ENCODE measurements at places on chromosomes 6 and 20.
A peak's percentile ranks its signal among the peaks of the same experiment; 100 is the strongest.

- DNase-seq, result no peak
Observed at GRCh38 chr6:3264356-3264755, 5.6 kb downstream of the PSMG4 start.

DNA sequence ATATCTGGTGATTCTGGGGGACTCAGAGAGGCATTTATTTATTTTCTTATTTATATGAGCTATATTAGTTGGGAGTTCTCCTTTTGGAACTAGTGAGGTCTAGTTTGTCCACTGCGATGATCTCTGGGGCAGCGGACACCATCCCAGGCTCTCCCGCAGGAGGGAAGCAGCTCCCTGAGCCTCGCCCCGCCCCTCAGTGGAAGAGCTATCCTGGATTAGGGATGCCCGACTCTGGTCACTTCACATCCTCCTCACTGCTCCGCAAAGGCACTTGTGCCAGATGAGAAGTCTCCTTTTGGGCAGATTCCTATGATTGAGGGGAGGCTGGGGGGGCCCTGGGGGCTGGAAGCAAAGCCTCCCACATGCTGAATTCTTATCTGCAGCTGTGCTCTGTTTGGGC lies 3.6 kb upstream of the MAS1 start:
- no peak for DNase-seq

- DNase-seq, result no peak
Observed at GRCh38 chr20:23125159-23125558, 39.0 kb upstream of the CD93 start.

DNA sequence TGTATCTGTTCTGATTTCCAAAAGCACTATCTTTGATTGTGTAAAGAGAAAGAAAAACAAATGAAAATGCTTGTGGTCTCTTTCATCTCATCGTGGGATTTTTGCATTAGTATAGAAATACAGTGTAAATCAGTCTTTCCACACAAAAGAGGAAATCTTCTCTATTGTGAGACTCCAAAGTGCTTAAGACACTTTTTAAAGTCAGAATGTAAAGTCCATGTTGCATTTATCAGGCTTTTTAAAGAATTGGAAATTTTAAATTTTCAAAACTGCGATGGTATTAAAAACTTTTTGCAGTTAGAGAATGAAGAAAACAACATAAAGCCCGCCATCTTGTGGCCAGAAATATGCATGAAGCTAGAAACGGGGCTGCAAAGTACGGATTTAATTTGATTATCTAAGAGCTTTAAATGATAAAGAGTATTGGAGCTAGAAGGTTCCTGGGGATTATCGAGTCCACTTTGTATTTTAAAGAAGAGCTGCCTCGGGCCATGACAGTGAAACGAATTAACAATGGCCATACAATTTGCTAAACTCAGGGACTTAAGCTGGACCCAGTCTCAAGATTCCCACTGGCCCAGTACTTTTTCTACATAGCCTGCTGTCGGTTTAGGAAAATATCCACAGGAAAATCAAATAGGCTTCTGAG lies 339.6 kb downstream of the ARHGAP18 start:
- peak; percentile 30 for DNase-seq

GRCh38 chr20:38962928-38963401 lies 821 bp downstream of the DHX35 start:
- DNase-seq, result no peak

GRCh38 chr6:166307082-166308032 lies 835 bp downstream of the PRR18 start:
- no peak for DNase-seq

GRCh38 chr6:152982904-152983636 lies at the start of gene FBXO5:
TSS of gene FBXO5 (minus strand) at chr6:152983041. CDS start at chr6:152982959, 82 bp downstream.
- DNase-seq, result peak; percentile 92

DNA sequence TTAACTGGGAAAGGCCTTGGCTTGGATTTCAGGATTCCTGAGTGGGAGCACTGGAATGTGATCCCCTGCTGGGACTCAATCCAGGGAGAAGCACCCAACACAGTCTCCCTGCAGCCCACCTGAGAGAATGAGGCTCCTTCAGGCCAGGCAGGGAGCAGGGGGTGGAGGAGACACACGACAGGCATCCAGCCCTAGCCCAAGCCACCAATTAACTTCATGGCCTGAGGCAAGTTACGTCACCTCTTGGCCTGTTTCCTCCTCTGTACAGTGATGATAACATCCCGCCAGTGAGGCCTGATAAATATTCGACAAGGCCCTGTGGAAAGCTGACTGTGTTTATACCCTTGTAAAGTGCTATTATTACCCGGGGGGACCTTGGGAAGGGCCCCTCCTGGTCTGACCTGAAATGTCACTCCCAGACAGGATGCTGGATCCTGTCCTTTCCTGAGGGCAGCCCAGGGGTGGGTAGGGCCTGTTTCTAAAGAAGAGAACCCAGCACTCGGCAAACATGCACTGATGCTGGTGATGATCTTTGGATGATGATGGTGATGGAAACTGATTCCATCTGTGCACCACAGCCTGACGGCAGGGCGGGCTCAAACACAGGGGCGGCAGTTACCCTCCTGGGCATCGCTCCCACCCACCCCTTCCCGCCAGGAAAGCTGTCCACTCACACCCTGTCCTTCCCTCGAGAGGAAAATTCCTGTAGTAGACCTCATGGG lies 12.4 kb downstream of the FRS3 start:
- DNase-seq, result peak; percentile 70

GRCh38 chr6:106611030-106611429 lies 18.3 kb downstream of the RTN4IP1 start:
- no peak for DNase-seq

GRCh38 chr6:69116658-69117057 lies 481.6 kb downstream of the ADGRB3 start:
- DNase-seq, result no peak

GRCh38 chr6:96116674-96117073 lies 100.9 kb downstream of the FUT9 start:
- no peak for DNase-seq

DNA sequence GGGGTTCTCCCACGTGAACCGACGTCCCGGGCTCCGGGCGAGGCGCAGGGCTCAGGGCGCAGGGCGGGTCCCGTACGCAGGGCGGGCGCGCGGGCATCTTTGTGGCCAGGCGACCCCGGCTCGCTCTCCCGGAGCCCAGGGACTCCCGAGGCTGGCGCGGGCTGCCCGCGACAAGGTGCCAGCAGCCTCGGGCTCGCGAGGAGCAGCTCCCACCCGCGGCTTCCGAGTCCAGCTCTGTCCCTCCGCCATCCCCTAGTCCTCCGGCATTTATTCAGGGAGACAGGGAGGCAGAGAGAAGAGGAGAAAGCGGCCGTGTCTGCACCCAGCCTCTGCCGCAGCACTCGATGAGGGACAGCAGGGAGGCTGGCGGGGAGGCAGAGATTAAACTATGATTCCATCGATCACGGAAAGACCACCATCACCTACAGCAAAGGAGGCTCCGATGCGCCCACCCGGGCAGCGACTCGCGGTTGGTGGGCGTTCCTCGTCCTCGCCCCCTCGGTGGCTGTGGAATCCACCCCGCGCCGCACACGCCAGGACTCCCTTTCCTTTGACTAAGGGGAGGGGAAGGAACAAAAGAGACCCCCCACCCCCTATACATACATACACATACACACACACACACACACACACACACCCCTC lies 1.1 kb downstream of the RGS17 start:
- DNase-seq, result no peak

DNA sequence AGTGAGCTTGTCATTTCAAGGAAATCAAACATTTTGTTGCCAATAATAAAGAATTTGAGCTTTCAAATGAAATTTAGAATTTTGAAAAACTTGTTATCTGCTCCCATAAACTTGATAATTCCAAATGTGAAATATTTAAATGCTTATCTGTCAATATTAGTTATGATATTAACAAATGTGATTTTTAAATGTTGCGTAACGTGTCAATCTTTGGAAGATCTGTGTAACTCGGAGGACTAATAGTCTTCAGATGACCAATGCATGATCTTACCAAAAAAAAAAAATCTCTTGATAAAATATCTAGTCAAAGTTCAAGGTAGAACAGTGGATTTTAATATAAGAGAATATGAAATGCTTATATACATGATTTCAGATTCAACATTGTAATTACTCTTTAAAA lies 274.5 kb upstream of the HSF2 start:
- no peak for DNase-seq

GRCh38 chr6:147005499-147005898 lies 198.7 kb upstream of the STXBP5 start:
- no peak for DNase-seq

- peak; percentile 6 for DNase-seq
Observed at GRCh38 chr6:138824482-138825144, 28.7 kb downstream of the ECT2L start.

DNA sequence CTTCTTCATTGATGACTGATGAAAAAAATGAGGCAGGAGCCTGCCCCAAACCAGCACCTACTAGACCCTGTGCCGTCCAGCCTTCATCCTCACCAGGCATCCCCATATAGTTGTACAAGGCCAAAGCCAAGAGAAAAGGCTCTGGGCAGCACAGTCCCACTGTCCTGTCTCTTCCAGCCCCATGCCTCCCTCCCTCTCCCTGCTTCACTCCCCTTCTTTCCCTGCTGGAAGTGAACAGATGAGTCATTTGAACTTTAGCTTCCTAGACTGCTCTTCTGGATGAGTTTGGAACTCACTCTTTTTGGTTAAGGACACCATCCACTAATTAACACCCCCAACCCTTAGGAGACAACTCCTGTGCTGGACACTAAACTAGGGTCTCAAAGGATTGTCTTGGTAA lies 235.2 kb downstream of the LRFN2 start:
- no peak for DNase-seq

GRCh38 chr6:34360556-34360955 lies 31.9 kb downstream of the NUDT3 start:
- DNase-seq, result peak; percentile 84

DNA sequence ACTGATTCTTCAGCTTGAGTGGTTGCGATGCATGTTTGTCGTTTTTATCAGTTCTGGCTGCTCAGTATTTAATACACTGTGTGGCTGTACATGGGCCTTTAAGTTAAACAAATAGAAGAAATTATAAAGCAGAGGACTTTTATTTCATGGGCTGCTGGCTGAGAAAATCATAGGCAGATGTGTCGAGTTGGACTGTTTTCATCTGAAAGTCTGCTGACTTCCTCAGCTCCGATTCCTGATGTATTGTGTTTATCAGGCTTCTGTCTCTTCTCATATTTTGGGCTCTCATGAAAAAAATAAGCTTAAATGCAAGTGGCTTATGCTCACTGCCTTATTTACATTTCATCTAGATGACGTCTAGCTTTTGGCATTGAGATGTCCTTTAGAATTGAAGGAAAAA lies 129.5 kb upstream of the GGTLC1 start:
- DNase-seq, result no peak

DNA sequence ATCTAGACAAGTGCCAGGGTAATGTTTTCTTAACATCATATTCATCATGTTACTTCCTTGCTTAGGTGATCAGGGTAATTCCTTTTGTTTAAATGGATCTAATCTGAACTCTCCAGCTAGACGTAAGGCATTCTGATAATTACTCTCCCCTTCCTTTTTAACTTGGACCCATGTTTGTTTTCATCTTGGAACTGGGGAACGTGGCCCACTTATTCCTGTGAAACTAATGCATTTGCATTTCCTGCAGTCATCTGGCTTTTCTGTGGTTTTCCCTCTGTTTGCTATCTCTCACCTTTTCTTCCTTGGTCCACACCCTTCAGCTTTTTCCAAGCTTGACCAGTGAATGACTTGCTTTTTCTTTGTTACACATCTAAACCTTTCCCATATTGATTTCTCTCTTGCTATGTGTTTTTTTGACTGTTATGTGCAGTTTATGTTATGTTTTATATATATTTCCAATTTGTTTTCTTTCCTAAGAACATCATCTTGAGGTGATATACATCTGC lies 33.3 kb downstream of the SLX4IP start:
- no peak for DNase-seq

DNA sequence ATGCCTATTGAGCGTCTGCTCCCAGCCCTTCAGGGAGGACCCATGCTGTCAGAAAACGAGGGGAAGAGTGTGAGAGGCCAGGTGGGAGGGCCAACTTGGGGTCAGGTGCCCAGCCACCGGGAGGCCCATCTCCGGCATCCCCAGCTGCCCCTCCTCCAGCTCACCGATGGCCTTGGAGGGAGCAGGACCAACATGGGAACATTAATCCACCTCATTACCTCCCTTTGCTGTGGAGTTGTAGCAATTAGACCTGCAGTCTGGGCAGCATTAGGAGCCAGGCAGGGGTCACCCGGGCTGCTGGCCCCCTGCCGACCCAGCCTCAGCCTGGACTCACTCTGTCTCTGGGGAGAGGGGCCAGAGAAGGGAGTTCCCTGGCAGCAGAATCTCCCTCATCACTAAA lies 25.1 kb downstream of the DLGAP4 start:
- no peak for DNase-seq

- DNase-seq, result no peak
Observed at GRCh38 chr20:56552911-56553629, 20.0 kb downstream of the FAM209B start.

DNA sequence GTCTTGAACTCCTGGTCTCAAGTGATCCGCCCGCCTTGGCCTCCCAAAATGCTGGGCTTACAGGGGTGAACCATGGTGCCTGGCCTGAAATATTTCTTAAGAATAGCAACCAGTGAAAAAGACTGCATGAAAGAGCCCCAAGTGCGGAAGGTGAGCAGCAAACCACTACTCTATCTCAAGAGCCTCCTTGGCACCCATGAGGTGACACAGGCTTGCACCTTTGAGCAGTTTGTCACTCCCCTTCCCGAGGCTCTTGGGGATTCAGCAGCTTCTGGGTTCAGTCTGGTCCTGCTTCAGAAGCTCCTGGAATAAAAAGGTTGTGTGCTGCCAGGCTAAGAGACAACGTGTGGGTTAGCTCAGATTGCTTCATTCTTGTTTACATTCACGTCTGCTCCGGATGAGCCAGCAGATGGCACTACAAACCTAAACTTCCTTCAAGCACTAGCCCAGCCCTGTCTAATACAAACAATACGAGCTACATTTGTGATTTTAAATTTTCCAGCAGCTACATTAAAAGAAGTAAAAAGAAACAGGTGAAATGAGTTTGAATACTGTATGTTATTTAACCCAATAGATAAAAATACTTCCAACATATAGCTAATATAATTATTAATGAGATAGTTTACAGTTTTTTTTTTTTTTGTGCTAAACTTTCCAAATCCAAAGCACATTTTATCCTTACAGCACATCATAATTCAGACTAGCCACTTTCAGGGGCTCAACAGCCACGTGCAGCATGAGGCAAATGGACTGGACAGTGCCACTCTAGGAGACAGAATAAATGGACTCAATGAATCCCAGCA lies 46.2 kb downstream of the GJA10 start:
- peak; percentile 69 for DNase-seq

GRCh38 chr6:32244270-32244669 lies 20.4 kb upstream of the NOTCH4 start:
- no peak for DNase-seq

DNA sequence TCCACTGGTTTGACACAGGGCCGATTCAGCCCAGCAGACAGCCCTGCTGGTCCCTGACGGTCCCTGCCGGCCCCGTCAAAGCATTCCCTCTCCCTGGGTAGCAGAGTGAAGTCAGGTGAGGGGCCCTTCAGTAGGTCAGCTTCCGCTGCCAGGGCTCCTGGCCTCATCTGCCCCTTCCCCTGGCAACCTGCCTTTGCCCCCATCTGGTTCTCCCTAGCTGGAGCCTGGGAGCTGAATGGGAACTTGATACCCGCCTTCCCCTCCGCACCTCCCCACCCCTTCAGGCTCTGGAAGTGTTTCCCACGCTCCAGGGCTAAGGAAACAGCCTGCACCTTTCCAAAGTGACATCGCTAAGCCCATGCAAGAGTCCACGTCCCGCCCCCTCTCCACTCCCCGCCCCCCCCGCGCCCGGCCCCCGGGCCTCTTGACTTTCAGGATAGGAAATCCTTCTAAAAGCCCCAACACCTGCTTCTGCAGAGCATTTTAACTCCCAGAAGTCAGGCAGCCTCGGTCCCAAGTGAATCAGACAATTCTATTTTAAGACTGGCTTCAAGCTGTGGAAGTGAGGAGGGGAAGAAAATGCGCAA lies 53.3 kb downstream of the ISM1 start:
- DNase-seq, result no peak

- no peak for DNase-seq
Observed at GRCh38 chr6:146526192-146526591, 17.4 kb upstream of the RAB32 start.
